Smooth muscle cell of the umbilical artery (primary cell): ENCODE measurements at places on chromosomes 2 and 18. TPM values are rescaled to one million over a fixed set of nuclear protein-coding genes. Genes with fewer than 3 reads are reported as not detected.

Gene NPPC
- not detected in 2 replicates for total RNA-seq

Gene FSHR
- total RNA-seq: not detected in 2 replicates

Gene DQX1
- 0.32 TPM in 1 of 2 replicates, not detected in the other for total RNA-seq

Gene PROKR1
- not detected in 2 replicates for total RNA-seq

Gene PARD3B
- total RNA-seq: 11.9 and 13.0 TPM in 2 replicates

Gene RBKS
- total RNA-seq: 0.69 and 1.5 TPM in 2 replicates

Gene CNTNAP5
- total RNA-seq: not detected in 2 replicates

Gene ANKRD44
- 10.4 and 11.0 TPM in 2 replicates for total RNA-seq

Gene NDUFS1
- total RNA-seq: 145 and 221 TPM in 2 replicates

Gene SERPINB12
- not detected in 2 replicates for total RNA-seq

Gene MAP3K19
- not detected in 2 replicates for total RNA-seq

Gene ABCG8
- total RNA-seq: not detected in 2 replicates

Gene PREB
- 41.3 and 46.9 TPM in 2 replicates for total RNA-seq

Gene SLC9A4
- total RNA-seq: not detected in 2 replicates

Gene FBXO11
- 42.2 and 67.5 TPM in 2 replicates for total RNA-seq

Gene OSR1
- total RNA-seq: 1.2 and 1.8 TPM in 2 replicates

Gene TMEM37
- total RNA-seq: 0.30 TPM in 1 of 2 replicates, not detected in the other

Gene FMNL2
- total RNA-seq: 20.5 and 37.2 TPM in 2 replicates

Gene AKAIN1
- total RNA-seq: not detected in 2 replicates

Gene SIX3
- not detected in 2 replicates for total RNA-seq

Gene TRPM8
- total RNA-seq: not detected in 2 replicates

Gene MDH1B
- total RNA-seq: 0.59 and 0.78 TPM in 2 replicates

Gene POMC
- 1.0 and 1.5 TPM in 2 replicates for total RNA-seq

Gene IL18R1
- 0.28 and 0.30 TPM in 2 replicates for total RNA-seq

Gene IKZF2
- total RNA-seq: 6.2 and 9.5 TPM in 2 replicates

Gene VIT
- total RNA-seq: 0.30 TPM in 1 of 2 replicates, not detected in the other

Gene SLC16A14
- 0.37 and 0.59 TPM in 2 replicates for total RNA-seq

Gene PREPL
- 97.7 and 115 TPM in 2 replicates for total RNA-seq

Gene MAB21L4
- total RNA-seq: not detected in 2 replicates

Gene POTEC
- not detected in 2 replicates for total RNA-seq

Gene GCG
- total RNA-seq: not detected in 2 replicates

Gene TOGARAM2
- 0.09 TPM in 1 of 2 replicates, not detected in the other for total RNA-seq

Gene STARD7
- total RNA-seq: 108 and 144 TPM in 2 replicates

Gene MYOM1
- total RNA-seq: 2.4 and 3.0 TPM in 2 replicates

Gene FNDC4
- total RNA-seq: 10.7 and 17.3 TPM in 2 replicates

Gene KDM3A
- total RNA-seq: 34.7 and 46.1 TPM in 2 replicates
